ENCODE measurements at places on chromosomes 5 and 9.

DNA sequence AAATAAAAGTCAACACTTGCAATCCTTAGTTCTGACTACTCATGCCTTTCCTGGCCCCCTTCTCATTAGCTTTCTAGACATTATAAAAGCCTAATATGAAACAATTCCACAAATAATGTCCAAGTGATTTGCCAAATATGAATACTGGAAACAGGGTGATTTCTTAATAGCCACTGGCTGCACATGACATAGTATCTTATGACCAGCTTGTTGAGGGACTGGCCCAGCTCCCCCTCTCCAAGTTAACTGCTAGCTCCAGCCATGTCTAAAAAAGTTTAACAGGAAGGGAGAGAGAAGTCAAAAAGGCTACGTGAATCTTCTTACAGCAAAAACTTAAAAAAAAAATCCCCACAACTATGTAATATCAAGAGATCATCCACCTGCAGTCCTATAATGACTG lies 1.5 kb downstream of the CERT1 start:
- no peak for DNase-seq

DNA sequence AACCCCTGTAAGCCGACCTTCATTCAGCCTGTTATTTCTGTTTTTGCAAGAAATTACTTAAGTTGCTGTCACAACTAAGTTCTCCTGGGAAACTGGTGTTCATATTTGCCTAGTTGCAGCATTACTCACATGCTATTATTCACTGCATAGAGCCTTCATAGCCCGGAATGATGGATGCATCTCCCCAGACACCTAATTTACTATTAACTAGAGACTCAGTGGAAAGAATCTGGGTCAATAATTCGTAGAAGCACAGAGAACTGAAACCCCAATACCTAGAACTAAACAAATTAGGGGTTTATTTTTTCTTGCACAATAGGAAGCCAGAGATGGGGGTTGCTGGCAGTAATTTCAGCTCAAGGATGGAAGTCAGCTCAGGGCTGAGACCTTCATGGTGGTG lies 45.7 kb upstream of the FAM170A start:
- DNase-seq = no peak

GRCh38 chr5:133391354-133392136 lies 220.8 kb downstream of the FSTL4 start:
- DNase-seq = no peak

- no peak for DNase-seq
These were observed 17.5 kb downstream of the IL9 start for GRCh38 chr5:135878156-135878620.

- DNase-seq = no peak
These were observed 224.7 kb upstream of the CDH18 start for GRCh38 chr5:20212701-20213100.

GRCh38 chr9:3027210-3027609 lies 183.3 kb upstream of the PUM3 start:
- no peak for DNase-seq

GRCh38 chr5:143231973-143232812 lies 171.3 kb downstream of the NR3C1 start:
- DNase-seq = no peak

DNA sequence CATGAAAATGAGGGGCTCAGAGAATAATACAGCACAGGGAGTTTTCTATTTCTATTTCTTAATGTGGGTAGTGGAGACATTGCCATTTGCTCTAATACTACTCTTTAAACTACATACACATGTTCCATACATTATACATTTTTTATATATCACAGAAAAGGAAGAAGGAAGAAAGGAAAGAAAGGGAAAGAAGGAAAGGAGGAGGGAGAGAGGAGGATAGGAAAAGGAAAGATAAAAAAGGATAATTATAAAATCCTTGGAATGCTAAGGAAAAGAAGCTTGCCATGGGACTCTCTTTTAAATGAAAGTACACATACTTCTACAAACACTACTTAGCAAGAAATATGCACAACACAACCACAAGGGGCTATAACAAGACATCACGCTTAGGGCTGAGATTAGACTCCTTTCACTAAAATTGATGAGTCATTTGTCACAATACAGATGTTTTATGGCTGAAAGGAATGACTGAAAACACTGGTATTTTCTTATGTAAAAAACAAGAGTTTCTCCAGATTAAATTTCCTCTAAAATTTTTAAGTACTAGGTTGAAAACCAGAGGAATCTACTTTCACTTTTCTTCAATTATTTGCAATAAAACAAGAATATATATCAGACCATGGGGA lies 219.8 kb downstream of the ARL15 start:
- DNase-seq = no peak

DNA sequence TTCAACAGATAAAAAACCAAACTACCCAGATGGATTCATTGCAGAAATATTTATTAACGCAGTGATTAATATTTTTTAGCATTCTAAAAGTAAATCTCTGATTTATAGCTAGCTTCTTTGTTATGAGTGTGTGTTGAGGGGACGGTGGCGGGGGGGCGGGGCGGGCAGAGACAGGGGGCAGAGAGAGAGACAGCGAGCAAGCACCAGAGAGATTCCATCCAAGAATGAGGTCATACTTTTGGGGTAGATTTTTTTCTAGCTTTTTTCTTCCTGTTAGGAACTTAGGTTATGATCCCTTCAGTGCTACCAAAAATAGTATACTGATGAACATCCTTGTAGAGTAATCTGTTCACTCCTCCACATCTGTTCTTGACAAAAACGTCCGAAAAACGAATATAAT lies 500 bp upstream of the ZNF883 start:
- no peak for DNase-seq

All from nephron progenitor cell (in vitro differentiated cells).